ENCODE measurements at places on chromosomes 2 and 18.

DNA sequence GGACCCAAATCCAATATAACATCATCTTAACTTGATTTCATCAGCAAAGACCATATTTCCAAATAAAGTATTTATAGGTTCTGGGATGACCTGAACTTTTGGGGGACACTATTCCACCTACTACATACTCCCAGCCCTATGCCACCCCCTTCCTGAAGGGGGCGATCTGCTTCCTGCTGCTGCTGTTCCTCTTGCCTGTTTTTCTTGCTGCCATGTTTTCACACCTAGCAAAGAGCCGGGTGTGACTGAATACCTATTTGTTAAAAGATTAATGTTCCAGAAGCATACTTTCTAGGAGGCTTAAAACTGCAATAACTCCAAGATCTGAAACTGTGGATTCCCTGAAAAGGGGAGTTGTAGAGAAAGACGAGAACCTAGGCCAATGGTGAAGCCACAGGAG, 89.7 kb downstream of the ICOS start:
- no peak for DNase-seq

DNA sequence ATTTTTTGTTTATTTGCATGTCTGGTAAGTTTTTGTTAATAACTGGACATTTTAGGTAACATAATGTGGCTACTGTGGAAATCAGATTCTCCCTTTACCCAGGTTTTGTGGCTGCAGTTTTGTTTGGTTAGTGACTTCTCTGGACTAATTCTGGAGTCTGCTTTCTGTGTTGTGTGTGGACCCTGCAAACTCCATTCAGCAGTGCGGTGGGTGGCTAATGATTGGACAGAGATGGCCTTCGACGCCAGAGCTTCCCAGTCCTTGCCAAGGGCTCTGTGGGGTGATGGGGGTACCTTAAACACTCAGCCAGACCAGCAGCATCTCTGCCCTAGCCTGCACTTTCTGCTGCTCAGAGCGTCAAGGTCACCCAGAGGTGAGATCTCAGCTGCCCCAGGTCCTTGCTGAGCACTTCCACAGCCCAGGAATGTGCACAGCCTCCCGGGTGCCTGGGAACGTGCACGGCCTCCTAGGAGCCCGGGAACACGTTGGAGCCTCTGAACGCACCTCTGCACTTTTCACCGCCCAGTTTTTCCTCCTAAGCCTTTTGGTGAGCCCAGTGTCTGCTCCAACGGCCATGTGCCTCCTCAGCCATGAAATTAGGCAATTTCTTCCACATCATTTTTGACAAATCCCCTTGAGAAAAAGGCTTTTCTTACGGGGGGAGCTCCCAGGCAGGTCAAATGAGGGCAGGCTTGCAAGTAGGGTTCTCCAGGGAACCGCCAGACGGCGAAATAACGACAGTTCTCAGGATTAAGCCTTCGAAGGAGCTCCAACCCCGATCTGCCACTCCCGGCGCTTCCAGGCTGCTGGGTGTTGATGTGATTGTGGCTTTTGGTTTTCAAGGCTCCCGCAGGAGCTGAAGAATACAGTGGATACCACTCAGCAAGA, 35.2 kb upstream of the KLF11 start:
- DNase-seq: no peak

DNA sequence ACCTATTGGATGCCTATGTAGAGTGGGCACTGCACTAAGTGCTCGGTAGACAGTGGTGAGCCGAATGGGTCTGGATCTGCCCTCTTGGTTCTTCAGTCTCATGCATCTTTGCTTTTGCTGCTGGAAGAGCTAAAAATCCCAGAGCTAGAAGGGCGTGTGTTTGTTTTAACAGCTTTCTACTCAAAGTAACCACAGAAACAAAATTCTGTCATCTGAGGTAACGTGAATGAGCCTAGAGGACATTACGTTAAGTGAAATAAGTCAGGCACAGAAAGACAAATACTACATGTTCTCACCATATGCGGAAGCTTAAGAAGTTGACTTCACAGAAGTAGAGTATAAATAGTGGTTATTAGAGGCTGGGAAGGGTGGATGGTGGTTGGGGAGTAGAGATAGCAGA, 119.8 kb downstream of the PLB1 start:
- DNase-seq: no peak

GRCh38 chr2:54903736-54904554, 146.3 kb downstream of the RTN4 start:
- DNase-seq: peak; percentile 49

DNA sequence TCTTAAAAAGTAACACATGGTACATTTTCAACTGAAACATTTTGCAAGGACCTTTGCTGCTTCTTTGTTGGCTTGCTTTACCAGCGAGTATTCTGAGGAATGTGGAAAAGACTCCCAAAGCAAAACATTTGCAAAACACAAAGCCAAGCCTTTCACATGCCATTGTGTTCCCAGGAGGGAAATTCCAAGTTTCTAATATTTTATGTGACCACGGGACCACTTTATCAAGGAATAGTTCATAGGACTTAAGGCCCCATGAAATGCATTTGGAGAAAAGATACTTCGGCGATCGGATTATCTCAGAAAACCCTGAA, 26.2 kb downstream of the CYP27C1 start:
- no peak for DNase-seq

- peak; percentile 11 for DNase-seq
Measured at GRCh38 chr2:157895531-157895930, 19.4 kb upstream of the ACVR1 start.

- no peak for DNase-seq
Measured at GRCh38 chr2:29487967-29488555, 372.8 kb downstream of the CLIP4 start.
